ENCODE measurements at places on chromosomes 1 and 21.

- DNase-seq = no peak
Observed at GRCh38 chr1:202145068-202145743, 669 bp upstream of the ARL8A start.

GRCh38 chr1:16073490-16074119 lies at the start of gene FAM131C:
Gene FAM131C, minus strand, starts transcription at chr1:16073651. Its CDS starts 209 bp downstream, at chr1:16073442.
- DNase-seq = no peak

- no peak for DNase-seq
Observed at GRCh38 chr1:62142496-62142895, 52.2 kb upstream of the L1TD1 start.

DNA sequence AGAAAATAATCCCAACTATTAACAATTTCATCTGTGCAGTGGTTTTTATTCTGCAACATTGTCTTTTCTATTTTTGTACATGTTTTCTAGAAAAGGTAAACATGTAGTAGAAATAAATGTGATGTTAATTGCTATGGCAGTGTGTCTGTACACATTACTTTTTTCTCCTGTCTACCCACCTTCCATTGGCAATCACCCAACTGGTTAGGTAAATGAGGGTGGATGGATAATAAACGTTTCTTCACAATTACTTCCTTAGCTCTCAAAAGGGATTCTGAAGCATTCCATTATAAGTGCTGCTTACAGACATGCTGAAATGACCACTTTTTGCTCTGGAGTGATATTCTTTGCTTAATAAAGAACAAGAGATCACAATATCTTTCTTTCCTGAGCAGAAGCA lies 61.4 kb downstream of the MAGI3 start:
- DNase-seq = no peak

DNA sequence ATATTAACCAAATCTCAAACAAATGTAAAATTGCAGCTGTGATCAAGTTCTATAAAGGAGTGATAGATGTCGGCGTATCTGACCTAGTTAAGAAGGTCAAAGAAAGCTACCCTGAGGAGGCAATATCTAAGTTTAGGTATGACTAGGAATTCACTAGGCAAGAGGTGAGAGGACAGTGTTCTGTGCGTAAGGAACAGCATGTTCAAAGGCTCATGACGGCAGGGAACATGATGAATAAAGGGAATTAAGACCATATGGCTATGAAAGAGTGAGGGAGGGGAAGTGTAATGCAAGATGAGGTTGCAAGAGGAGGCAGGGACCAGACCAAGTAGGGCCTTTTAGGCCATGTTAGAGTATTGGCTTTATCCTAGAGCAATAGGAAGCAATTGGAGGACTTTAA lies 8.6 kb downstream of the LIX1L start:
- DNase-seq = no peak

- DNase-seq = no peak
Observed at GRCh38 chr1:188462837-188463236, 1634.1 kb downstream of the PLA2G4A start.

- no peak for DNase-seq
Observed at GRCh38 chr21:37026499-37026898, 20.0 kb downstream of the RIPPLY3 start.

GRCh38 chr1:219121679-219122078 lies 52.0 kb upstream of the LYPLAL1 start:
- DNase-seq = no peak

DNA sequence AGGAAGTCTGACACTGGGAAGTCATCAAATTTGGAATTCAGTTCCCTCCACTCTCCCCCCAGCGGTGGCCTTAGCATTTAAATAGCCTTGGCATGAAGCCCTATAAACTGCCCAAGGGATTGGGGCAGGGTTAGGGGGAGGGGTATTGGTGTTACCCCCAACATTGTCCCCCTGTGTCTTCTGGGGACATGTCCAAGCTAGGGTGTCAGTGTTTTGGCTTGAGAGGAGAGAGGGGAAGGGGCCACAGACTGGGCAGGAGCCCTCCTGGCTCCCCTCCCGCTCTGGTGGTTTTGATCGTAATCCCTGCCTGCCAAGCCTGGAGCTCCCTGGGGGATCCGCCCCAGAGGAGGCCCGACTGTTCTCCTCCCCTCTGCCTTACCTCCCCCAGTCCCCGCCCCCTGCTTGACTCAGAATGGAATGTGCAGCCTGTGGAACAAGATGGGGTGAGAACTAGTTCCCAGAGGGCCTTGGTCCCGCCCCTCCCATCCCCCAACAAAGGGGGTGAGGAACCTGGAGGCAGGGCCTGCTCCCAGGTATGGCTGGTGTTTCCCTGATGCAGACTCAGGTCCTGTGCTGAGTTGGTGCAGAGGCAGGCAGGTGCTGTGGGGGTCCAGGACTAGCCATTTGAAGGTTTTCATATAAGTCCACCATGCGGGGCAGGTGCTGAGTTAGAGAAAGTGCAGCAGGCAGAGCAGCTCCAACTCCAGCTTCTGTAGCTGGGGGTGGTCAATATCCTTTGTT lies 7.4 kb downstream of the SOX13 start:
- DNase-seq = no peak

DNA sequence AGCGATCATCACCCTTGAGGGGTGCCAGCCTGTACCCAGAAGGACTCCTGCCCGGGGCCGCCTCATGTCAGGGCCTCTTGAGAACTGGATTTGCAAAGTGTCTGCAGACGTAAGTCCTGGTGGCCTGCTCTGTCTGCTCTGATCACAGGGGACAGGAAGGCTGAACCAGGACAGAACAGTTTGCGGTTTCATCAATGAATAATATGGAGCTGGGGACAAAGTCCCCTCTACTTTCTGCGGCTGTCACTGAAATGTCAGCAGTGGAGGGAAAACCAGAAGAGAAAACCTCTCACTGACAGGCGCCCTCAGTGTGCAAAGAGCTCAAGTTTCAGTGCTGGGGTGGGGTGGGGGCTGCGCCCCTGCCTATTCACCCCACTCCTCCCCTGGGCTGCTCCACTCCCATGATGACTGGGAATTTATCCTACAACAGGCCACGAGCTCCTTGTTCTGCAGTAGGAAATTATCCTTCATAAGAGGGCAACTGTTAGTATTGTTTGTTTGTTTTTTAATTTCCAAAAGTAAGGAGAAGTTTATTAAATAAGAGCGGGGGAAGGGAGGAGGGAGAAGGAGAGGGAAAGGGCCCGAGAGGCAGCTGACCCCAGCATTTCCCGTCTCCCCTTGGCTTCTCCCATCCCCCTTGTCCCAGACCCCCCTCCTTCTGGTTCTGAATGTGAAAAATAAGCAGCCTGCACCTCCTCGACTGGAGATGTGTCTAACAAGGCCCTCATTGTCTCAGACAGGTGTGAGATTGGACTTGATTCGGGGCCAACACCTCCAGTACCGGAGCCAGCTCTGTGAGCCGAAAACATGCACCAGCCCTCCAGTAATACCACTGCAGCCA lies 149.2 kb downstream of the CLIC6 start:
- DNase-seq = no peak

DNA sequence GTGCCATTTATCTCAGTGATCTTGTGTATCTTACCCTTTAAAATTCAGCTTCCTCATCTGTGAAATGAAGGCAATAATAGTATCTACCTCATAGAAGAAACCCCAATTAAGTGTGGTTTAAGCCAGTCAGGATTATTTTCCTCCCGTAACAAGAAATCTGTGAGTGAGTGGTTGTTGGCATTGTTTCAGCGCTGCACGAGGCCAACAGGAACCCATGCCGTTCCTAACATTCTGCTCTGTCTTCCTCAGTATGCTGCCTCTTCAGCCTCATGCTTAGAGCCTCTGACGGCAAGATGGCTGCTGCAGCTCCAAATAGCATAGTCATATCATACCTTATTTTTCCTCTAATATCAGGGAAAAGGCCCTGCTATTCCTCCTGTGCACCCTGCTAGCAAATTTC lies 289.7 kb downstream of the TM2D1 start:
- DNase-seq = no peak

GRCh38 chr1:244187310-244187709 lies 136.2 kb downstream of the ZBTB18 start:
- no peak for DNase-seq

DNA sequence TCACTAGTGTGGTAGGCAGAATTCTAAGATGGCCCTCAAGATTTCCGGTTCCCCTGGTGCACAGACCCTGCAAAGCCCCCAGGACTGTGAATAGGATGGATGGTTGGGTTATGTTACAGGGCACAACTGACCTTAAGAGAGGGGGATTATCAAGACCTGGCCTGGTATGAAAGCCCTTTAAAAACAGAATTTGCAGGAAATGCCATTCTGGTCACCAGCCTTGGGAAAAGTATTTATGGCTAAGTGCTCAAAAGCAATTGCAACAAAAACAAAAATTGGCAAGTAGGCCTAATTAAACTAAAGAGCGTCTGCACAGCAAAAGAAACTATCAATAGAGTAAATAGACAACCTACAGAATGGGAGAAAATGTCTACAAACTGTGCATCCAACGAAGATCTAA lies 144.7 kb upstream of the EDN2 start:
- no peak for DNase-seq

DNA sequence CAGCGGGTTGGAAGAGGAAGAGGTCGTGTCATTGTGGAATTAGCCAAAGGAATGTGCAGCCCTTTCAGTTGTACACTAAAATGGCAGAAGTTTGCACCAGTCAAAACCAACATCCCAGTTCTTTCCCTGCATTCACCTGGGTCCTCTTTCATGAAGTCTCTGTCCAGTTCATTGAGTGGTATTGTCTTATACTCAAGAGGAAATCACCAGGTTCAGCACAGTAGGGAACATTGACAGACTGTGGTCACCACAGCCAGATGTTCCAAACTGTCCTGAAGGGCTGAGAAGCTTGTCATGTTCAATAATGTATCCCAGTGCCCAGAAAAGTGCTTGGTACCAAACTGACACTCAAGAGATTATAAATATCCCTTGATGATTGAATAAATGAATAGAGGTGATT lies 131.6 kb downstream of the GLUL start:
- DNase-seq = no peak

DNA sequence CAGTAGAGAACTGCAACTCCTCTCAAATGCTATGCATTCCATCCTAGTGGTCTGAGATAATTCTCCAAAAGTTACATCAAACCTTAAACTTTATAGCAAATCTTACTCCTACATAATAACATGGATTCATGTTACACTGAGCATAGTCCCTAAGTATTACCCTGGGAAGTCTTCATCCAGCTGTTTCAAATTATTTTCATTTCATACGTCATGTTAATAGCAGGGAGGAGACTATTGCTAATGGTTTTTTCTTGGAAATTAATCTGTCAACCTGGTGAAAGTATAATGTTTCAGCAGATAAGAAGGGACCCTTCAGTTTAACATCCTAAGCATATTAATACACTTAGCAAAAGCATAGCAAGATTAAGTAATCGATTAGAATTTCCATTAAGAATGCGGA lies 318.1 kb downstream of the USP25 start:
- no peak for DNase-seq

GRCh38 chr1:56434740-56435139 lies 144.6 kb downstream of the PLPP3 start:
- no peak for DNase-seq

DNA sequence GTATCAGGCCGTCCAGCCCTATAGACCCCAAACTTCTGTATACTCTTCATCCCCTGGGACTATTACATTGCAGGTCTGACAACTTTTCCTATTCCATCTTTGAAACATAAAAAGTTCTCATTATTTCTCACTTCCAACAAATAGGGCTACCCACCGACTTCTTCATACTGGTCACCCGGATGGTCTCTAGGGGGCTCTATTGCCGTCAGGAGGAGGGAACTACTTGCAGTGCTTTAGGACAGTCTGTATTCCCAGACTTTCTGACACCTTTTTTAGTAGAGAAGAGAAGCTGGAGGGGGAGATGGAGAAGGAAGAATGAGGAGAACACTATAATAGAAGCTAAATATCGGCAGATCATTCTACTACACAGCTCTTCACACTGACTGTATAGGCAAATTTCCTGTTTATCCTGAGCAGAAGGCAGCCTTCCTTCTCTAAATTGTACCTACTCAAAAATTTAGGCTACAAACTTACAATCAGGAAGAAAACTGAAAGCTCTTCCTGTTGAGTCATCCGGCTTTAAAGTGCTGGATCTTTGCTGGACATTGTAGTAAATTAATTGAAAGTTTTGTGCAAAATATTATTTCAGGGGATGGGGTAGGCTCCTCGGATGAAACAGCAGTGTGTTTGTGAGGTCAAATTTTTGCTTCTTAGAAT lies 54.6 kb downstream of the CDC7 start:
- DNase-seq = no peak

DNA sequence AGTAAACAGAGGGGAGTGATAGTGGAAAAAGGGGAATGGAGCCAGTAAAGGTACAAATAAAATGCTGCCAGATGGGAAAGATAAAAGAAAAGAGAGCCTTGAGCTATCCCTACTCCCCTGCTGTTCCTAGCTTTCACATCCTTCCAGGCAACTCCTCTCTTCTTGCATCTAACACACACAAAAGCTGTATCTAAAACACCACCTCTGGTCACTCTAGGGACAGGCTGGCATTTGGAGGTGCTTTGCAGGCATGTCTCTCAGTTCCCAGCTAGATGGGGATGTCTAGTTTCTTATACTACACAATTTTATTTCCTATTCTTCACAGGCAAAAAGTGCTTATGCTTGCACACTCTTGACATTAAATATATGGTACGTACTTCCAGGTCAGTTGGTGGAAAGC lies 185.1 kb upstream of the ST6GALNAC5 start:
- DNase-seq = no peak

- DNase-seq = no peak
Observed at GRCh38 chr1:188154196-188154595, 1325.4 kb downstream of the PLA2G4A start.

- no peak for DNase-seq
Observed at GRCh38 chr1:209409780-209410179, 173.7 kb upstream of the CAMK1G start.

GRCh38 chr1:151048645-151049032 lies 1.1 kb downstream of the C1orf56 start:
- no peak for DNase-seq

DNA sequence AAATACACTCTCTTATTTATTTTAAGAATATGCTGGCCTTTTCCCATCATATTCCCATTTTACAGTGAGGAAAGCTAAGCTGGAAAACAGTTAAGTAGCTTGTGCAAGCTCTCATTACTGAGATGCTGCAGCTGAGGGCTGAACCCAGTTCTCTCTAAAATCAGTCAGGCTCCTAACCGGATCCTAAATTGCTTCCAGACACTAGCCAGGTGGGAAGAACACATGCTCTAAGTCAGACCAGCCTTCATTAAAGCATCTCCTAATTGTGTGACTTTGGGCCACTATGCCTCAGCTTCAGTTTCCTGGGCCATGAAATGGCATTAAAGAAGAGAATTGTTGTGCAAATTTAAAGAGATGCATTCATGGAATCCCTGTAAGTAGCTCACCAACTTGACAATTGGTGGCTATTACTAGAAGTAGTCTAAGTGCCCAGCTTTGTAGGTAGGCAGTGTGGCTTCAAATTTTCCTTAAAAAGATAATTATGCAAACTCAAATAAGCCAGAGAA lies 228.4 kb downstream of the DAB1 start:
- no peak for DNase-seq

- no peak for DNase-seq
Observed at GRCh38 chr1:35507947-35508346, 49.3 kb downstream of the KIAA0319L start.

DNA sequence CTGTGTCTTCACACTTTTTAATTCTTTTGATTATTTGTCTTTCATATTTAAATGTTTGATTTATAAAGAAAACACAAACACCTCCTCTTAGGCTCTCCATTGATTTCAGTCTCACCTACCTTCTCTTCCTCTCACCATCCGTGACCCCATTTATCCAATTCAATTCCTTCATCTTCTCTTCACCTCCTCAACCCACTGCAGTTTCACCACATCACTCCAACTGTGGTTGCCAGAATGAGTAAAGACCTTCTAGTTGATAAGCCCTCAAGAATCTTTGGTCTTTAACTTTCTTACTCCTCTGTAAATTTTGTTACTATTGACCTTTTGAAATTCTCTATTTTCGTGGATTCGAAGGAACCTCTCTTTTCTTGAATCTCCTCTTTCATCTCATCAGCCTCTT lies 260.7 kb downstream of the CHRM3 start:
- no peak for DNase-seq
